GM18507 (cell line): ENCODE measurements at places on chromosomes 7 and 10.

DNA sequence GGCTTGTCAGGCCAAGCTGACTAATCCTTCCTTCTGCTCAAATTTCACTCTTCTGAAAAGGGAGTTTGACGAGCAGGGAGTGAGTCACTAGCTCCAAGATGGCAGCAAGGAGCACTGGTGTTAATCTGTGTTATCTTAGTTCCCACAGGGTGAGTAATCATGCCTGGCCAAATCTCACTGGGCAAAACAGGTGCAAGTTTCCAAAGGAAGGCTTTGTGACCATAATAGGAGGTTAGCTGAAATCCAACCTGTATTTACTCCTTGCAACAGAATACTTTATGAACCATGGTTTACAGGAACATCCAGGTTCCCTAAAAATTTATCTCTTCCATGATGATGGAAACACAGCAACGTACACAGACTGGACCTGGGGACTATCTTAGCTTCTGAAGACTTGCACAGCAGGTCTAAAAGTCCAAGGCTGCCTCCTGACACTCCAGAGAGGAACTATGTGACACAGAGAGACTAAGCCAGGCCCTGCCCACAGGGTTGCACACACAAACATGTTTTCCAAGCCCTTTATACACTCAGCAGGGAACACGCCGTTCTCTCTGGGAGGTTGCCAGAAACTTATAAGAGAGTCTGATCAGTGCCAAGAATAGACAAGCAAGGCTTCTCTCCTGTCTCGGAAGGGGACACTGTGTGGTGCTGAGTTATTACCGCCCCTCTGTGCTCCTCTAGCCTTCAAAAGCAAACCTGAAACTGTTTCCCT lies 46.3 kb downstream of the PDK4 start:
- no peak for DNase-seq

GRCh38 chr10:44399659-44400451 lies 15.0 kb upstream of the CXCL12 start:
- no peak for DNase-seq

DNA sequence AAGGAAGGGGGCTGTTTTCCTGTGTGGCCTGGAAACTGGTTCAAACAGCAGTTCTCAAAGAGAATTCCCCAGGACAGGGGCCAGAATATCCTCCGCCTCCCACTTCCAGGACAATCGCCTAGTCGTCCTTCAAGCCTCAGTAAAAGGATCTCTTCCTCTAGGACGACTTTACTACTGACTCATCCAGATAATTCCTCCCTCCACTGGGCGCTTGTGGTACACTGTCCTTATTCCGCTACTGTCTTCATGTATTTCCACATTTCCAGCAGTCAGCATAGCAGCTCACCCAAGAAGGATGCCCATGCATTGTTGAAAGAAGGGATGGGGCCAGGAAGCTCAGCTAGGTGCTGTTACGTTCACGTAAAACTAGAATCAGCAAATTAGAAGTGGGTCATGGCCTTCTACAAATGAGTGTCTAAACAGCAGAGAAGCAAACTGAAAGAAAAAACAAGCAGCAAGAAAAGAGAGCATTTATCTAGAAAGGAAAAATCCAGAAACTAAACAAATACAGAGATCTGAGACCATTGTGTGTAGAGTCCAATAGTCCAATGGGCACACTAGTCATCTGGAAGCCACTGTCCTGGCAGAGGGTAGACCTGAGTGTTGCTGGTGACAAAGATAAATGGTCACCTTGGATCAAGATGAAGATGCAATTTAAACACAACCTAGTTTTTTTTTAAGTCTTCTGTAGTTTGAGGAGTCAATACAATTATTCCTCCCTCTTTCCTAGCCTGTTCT lies 26.3 kb downstream of the CLRN3 start:
- no peak for DNase-seq

DNA sequence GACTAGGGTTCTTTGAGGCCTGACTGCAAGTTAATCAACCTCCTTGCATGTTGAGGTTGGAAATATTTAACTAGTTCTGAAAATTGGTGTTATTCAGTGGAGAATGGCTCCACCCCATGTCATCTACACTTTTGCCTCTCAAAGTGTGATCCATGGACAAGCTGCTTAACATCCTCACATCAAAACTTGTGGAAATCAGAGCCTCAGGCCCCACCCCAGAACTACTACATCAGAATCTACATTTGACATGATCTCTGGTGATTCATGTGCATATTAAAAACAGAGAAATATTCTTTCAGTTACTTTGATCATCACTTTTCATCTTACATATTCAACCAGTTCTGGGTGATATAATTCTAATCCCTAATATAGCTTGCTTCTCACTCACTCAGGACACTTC lies 632.9 kb downstream of the ARL4A start:
- DNase-seq = no peak

GRCh38 chr10:101851411-101852116 lies 8.0 kb upstream of the KCNIP2 start:
- DNase-seq = no peak

DNA sequence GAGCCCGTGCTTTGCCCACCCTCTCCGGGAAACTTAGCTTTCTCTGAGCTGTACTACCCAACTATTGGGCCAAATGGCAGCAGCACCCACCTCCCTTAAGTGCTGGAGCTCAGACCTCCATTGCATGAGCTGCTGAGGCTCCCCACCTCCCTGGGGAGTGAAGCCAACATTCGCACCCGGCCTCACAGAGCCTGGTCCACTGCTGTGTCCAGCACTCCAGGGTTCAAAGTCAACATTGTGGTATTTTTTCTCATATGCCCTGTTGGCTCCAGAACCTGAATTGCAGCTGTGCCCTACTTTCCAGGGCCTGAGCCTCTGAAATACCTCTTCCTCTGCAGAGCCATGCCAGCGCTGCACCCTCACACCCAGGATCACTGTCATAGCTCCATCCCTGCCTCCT lies 29.7 kb downstream of the ITGA8 start:
- no peak for DNase-seq

GRCh38 chr7:155739538-155740143 lies 72.6 kb downstream of the SHH start:
- no peak for DNase-seq

DNA sequence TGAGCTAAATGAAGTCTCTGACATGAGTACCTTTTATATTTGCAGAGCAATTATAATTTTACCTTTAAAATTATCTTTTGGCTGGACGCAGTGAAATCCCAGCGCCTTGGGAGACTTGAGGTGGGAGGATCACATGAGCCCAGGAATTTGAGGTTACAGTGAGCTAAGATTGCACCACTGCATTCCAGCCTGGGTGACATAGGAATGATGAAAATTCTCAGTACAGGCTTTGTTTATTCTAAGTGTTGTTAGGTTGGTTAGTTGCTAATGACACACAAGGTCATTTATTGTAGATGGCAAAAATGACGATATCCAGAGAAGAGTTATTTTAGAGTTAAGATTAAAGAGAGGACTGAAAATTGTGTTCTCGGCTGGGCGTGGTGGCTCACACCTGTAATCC lies 87.6 kb downstream of the XRCC2 start:
- DNase-seq = no peak

DNA sequence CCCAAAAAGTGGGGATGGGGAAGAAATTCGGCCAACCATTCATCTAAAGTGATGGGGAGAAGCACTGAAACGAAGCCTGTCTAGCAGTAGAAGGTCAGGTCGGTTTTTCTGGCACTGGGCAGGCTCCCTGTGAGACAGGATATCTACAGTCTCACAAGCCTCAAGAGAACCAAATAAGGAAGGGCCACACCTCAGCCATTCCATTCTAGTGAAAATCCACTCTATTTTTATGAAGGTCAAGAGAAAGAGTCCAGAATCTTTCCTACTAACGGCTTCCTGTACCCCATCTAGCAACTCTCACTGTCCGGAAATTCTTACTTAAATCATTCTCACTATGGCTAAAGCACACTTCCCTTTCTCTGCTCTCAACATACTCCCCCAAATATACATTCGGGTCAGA lies 267.1 kb downstream of the PRPF18 start:
- no peak for DNase-seq

- no peak for DNase-seq
Measured at GRCh38 chr7:37419496-37419895, 29.2 kb downstream of the ELMO1 start.

- DNase-seq = no peak
Measured at GRCh38 chr10:93498166-93498565, 1.8 kb downstream of the CEP55 start.

GRCh38 chr10:13201132-13201531 lies 33.0 kb downstream of the UCMA start:
- no peak for DNase-seq

GRCh38 chr7:1197997-1198625 lies 34.6 kb upstream of the UNCX start:
- DNase-seq = no peak

DNA sequence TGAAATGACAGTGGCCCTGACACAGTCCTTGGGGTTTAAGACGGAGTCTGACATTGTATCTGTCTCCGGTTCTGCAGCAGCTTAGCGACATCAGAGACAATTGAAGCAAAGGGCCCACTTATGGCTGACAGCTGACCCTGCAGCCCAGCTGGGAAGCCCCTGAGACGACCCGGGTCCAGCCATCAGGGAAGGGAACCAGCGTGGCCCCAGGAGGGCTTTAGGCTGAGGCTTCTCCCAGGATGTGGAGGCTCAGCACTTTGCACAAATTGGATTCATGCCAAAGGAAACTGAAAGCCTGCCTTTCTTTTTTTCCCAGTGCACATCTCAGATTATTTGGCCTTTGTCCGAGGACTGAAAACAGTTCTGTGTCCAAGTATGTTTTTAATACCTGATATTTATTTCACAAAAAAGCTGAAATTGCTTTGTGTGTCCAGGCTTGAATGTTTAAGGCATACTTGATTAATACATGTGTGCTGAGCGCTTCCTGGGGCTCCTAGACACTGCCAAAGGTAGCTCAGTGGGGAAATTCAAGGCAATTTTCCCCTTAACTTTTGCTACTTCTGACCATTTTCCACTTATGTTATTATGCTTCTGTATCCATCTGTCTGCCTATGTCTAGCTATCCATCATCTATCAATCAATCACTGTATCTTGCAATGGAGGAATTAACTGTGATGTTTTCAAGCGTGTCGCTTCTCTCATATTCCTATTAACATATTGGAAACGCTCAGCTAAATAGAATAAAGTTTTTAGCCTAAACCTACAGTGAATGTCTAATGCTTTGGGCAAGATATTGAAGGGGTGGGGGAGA lies 34.8 kb downstream of the KLF6 start:
- no peak for DNase-seq

GRCh38 chr10:81708929-81709328 lies 166.1 kb upstream of the NRG3 start:
- no peak for DNase-seq

GRCh38 chr7:150934045-150934766 lies 43.9 kb downstream of the KCNH2 start:
- no peak for DNase-seq

DNA sequence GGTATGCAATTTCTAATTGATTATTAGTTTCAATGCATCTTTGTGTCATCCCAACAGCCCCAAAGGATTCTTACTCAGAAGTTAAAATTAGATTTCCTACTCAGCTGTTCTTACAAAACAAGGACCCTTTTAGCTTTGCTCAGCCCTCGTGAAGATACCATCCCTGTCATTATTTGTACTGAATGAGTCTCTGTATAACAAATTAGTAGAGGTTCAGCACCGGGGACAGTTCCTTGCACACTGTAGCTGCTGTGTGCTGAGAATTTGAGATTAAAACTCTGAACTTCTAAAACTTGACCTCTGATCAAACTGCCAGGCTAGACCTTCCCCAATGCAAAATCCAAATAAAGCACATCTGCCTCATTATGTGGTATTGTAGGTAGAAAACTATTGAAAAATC lies 299.1 kb downstream of the LHFPL3 start:
- no peak for DNase-seq

- DNase-seq = no peak
Measured at GRCh38 chr7:18350678-18351077, 144.9 kb upstream of the HDAC9 start.

DNA sequence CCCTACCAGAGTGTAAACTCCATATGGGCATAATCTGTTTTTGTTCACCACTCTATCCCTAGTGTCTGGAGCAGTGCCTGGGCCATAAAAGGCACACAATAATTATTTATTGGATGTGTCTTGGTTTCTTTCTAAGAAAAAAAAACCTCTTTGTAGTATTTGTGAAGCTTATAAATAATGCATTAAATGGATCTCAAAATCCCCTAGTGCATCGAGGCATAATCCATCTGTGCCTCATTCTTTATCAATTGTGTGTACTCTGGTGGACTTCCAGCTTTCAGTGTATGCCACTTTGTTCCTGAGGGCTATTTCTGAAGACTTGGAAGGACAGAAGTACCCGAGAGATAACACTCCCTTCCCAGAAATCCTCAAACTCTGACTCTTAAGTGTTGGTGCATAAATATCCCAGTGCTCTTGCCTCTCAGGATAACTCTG lies 255.0 kb upstream of the PHYHIPL start:
- no peak for DNase-seq

- DNase-seq = no peak
Measured at GRCh38 chr7:144628176-144628575, 207.7 kb downstream of the TPK1 start.

GRCh38 chr10:62744136-62744535 lies 60.4 kb upstream of the ADO start:
- DNase-seq = no peak

- no peak for DNase-seq
Measured at GRCh38 chr7:83469491-83469890, 179.4 kb downstream of the SEMA3E start.

GRCh38 chr7:95546647-95547046 lies 49.7 kb downstream of the PDK4 start:
- DNase-seq = no peak

DNA sequence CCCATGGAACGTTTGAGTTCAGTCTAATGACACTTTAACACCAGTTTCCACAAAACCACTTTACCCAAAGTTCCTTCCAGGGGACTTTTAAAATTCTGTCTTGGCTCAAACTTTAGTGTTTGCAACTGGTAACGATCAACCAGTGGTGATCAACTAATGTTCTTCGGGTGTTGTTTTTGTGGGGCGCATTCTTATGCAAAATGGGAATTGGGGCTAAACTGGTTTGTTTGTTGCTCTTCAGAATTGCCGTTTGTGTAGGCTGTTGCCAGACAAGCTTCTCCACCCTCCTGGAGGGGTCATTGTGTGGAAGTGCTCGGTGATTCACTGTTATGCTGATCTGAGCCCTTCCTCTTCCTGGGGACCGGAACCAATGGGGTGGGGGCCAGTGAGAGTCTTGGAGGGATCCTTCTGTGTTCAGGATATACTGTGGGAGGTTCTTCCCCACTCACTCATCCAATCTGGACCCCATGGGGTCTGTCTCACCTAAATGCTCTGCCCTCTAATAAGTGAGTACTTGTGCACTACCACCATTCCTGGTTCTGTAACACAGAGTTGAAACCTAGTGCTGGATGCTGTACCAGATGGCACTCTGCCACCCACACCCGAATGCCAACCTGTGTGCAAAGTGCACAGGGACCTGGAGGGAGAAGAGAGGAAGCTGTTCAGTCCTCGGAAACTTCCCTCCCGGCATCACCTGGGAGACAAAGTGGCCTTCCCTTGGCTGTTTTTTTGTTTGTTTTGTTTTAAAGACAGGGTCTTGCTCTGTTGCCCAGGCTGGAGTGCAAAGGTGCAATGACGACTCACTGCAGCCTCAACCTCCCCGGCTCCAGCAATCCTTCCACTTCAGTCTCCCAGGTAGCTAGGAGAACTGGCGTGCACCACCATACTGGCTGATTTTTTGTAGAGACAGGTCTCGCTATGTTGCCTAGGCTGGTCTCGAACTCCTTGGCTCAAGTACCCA lies 2.1 kb downstream of the NFE2L3 start:
- no peak for DNase-seq
